ENCODE measurements at places on chromosomes 6 and 20.

DNA sequence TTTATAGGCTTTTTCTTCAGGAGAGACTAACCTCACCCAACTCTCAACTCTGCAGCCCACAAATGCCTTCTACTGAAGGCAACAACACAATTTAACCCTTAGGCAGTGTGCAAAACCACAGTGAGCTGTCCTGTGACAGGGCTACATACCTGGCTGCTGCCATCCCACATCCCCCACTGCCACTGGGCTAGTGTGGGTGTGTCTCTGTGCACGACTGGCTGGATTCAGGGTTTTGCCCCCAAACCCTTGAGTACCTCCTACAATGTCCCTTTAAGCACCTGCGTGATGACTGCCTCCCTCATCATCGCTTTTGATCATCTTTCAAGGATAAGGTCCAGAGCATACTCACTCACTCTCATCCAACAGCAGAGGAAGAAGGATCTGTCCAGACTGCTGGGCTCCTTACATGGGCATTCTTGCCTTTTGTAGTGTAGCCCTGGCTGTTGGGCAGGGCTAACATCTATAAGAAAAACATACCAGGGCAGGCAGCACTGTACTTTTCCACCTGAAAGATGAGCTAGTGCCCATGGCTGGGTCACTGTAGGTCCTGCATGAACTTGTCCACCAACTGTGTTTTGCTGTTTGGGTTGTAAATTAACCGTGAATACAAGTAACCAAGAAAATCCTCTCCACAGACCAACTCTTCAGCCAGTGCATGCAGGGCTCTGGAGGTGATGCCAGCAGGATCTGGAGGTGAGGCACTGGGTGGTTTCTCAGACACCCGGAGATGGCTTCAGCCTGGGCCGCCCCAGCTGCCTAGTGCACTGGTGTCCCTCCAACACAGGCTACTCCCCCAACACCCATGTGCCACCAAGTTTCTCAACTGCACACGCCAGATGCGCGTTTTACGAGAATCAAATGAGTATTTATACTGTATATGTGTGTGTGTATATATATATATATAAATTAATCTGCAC, 45.2 kb downstream of the PLCG1 start:
- no peak for DNase-seq

GRCh38 chr20:49503176-49503575, 20.7 kb upstream of the KCNB1 start:
- no peak for DNase-seq

DNA sequence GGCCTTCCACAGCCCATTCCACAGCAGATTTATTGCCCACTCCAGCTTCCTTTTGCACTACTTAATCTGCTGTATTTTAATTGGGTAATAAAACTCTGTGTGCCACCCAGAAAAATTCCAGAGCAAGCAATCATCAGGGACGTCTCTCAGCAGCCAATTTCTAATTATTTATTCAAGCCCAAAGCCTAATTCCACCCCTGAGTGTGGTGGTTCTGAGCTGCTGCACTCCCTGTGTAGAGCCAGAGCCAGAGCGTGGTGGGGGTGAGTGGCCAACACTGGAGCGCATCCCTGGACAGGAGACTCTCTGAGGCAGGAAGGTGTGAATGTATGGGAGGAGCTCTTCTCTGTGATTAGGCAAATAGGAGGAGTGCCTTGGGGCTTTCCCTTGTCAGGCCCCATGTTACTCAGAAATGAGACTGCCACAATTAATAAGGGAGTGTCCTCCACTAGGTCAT, 66.1 kb downstream of the CD24 start:
- no peak for DNase-seq

GRCh38 chr6:135162678-135163439, 18.2 kb upstream of the MYB start:
- DNase-seq, result peak; percentile 62

DNA sequence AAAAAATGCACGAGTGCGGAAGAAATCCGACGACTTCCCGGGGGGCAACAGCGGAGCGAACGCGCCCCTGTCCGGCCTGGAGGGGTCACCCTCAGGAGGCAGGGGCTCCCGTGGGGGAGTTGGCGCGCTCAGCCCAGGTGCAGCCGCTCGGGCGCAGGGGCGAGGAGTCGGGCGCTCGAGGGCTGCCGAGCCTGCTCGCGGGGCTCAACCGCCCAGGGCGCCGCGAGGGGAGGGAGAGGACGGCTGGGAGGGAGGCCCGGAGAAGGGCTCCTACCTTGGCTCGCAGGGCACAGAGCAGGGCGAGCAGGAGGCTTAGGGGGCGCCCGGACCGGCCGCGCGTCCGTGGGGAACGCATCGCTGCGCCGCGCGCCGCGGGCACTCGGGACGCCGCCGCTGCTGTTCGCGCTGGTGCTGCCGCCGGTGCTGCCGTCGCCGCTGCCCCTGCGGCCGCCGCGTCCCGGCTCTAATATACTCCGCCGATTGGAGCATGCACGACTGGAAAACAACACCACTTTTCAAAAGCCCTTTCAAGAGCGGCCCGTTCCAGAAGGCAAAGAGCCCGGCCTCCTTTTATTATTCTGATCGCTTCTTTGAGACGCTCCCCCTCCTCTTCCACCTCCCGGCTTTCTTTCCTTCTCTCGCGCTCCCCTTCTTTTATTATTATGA, 490 bp downstream of the JAG1 start:
- DNase-seq, result peak; percentile 42

DNA sequence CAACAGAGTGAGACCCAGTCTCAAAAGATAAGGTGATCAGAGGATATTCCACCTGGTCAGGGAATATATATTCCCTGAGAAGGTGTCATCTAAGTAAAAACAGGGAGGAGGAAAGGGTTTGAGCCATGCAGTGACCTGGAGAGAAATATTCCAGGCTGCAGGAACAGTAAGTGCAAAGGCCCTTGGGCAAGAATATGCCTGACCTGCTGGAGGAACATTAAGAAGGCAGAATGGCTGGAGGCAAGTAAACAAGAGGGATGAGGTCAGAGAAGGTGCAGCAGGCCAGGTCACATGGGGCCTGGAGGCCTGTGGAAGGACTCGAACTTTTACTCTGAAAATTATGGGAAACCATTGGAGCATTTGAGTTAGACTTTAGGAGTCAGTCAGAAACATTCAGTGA, 6.7 kb downstream of the DEF6 start:
- DNase-seq, result no peak

GRCh38 chr20:3471397-3472021, 691 bp downstream of the ATRN start:
- peak; percentile 22 for DNase-seq

GRCh38 chr6:117866561-117866960, 40.5 kb upstream of the SLC35F1 start:
- no peak for DNase-seq

DNA sequence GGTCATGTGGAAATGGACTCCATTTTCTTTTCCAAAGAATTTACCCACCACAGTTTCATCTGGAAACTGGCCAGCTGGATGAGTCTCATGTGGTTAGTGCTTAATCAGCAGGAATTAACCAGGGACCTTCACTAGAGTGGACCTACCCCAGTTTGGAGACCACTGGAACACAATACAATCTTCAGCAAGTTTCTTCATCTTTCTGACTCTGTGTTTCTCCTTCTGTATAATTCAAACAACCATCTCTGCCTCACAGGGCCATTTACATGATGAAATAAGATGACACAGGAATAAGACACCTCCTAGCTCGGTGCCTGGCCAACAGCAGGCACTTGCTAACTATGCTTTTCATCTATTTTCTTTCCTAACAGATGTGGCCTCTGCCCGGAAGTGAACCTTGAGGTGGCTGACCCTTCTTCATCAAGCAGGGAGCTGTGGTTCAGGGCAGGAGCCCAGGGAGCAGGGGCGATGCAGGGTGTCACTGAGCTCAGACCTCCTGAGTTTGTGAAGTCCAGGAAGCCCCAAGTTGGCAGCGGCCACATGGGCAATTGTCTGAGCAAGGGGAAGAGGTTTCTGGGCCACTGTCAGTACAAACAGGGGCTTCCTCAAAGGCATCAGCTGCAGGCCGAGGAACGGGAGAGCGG, 98.8 kb downstream of the SOD2 start:
- DNase-seq, result no peak

DNA sequence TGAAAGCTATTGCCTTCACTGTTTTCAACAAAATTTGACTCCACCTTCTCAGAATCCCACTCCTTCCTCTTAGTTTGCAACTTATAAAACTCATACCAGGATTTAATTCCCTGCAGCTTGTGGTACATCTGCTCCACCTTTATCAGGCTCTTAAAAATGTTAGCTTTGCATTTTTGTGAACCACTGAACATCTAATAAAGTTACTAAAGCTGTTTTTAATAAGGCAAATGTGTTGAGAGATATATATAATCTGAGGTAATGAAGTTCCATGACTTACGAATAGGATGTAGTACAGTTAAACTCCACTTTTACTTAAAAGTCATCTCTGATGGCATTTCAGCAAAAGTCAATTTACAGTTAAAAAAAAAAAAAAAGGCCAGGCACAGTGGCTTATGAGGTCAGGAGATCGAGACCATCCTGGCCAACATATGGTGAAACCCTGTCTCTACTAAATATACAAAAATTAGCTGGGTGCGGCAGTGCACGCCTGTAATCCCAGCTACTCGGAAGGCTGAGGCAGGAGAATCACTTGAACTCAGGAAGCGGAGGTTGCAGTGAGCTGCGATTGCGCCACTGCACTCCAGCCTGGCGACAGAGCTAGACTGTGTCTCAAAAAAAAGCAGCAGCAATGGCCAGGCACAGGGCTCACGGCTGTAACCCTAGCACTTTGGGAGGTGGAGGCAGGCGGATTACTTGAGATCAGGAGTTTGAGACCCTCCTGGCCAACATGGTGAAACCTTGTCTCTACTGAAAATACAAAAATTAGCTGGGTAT, 106.2 kb downstream of the KIF13A start:
- no peak for DNase-seq

GRCh38 chr6:152301021-152301764, 336.0 kb downstream of the SYNE1 start:
- no peak for DNase-seq

- no peak for DNase-seq
Observed at GRCh38 chr6:63813566-63814120, 178.0 kb downstream of the PHF3 start.

- DNase-seq, result no peak
Observed at GRCh38 chr6:35016502-35017321, 124.4 kb downstream of the TCP11 start.

DNA sequence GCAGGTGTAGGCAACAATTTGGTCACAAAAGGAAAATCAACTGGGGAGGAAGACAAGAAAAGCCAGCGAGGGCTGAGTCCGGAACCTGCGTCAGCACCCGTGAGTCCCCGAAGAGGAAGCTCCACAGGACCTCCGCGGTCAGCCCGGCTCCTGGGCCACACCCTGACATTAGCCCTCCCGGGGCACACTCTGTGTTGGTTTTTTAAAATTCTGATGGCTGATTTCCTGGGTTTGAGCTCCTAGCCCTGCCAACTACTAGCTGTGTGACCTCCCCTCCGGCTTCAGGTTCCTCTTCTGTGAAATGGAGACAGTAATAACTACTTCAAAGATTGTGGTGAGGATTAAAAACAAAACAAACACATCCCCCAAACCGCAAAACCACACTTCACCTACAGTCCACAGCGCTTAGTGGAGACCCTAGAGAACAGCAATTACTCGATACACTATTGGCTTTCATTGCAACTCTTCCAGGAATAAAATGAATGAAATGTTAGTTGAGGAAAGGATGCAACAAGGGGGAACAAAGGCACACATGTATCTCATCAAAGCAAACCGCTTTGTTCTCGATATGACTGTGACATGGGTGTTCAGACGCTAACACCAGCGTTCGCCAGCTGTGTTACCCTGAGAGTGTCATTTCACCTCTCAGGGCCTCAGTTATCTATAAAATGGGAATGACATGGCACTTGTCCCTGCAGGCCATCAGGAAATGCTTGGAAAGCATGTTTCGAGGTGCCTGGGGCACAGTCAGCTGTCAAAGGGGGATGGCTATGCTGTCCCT, 985 bp downstream of the ZBP1 start:
- peak; percentile 50 for DNase-seq

GRCh38 chr20:35637276-35637675, 21.6 kb downstream of the SPAG4 start:
- DNase-seq, result no peak

GRCh38 chr6:65524232-65524631, 182.8 kb downstream of the EYS start:
- no peak for DNase-seq

GRCh38 chr6:110514818-110515217, 38.4 kb upstream of the SLC22A16 start:
- no peak for DNase-seq

GRCh38 chr6:135066806-135067205, 12.2 kb upstream of the HBS1L start:
- DNase-seq, result no peak

DNA sequence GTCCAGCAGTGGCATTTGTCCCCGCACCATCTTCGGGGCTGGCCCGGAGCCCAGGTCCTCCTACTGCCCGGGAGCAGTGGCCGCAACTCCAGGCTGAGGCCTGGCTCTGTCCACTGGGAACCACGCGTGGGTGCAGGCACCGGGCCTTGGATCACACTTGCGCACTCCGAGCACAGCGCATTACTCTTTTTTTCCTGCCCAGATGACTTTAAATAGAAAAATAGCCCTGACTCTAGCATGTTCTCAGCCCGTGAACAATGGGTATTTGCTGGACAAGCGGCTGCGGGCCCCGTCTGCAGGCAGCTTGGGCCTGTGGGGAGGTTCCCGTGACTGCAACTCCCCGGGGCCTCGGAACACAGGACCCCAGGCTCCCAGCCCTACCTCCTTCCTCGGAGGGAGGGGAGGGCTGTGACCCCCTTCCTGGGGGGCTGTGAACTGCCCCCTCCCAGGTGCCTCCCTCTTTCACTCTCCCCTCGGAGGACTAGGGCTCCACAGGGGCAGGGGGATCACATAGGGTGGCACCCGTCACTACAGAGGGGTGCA, 162.2 kb downstream of the TBXT start:
- DNase-seq, result no peak

GRCh38 chr6:1644516-1645060, 34.9 kb downstream of the FOXC1 start:
- no peak for DNase-seq

DNA sequence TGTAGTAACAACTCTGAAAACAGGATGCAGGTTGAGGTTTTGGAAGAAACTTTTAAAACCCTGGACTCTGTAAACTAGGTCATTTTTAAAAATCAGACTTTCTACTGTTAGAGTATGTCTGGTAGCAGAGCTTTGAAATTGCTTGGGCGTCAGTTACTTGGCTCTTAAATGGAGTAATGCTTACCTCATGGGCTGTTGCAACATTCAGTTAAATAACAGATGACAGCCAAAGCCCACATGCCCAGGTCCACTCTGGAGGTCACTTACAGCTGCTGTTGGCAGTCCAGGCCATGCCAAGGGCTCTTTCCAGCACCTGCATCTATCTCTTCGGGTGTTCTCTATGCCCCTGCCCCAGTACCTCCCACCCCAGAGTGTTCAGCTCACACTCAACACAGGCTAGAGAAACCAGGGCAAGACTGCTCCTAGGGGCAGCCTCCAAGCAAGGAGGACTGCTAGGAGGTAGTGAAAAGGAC, 96.4 kb downstream of the BANF2 start:
- no peak for DNase-seq

GRCh38 chr20:24610341-24611115, 141.1 kb downstream of the SYNDIG1 start:
- no peak for DNase-seq
